Vagina (tissue), 2 donors: ENCODE measurements at places on chromosomes 5 and 9.

DNA sequence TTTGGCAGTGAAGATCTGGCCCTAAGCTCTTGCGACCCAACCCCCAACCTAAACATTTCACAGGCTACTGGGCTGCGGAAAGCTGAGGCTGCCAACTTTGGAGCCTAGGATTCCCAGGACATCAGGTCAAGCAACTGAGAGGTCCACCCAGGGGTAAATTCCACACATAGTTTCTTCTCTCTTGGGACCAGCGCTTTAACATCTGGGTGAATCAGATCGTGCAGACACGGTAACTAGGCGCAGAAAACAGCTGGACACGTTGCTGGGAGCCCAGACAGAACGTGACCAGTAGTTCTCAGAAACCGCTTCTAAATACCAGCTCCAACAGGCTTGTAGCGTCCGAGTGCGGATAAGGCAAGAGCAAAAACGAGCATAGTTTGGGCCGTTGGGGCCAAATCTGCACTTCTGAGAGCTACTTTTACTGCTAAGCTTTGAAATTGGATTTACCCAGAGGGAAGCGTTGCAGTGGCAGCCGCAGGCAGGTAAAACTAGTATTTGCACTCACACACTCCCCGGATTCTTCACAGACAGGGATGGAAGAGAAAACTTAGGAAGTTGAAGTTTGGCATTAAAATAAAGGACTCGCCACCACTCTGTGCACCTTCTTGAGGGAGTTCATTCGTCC lies 11.8 kb downstream of the ITGA1 start:
- DNase-seq: no peak

DNA sequence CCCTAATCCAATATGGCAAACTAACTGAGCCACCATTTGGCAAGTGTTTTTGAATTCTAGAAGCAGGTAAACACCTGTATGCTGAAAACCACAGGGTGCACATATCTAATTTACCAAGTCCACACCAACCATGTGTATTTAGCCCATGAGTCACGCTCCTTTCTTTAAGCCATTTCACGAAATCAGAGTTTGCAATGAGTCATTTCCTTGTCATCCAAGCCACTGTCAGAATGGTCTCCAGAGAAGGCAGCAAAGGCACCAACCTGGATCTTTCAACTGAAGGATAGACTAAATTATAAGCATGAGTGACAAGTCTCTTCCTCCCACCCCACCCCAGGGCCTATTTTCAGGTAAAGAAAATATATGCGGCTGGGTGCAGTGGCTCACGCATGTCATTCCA lies 110.0 kb downstream of the PAX5 start:
- no peak for DNase-seq

DNA sequence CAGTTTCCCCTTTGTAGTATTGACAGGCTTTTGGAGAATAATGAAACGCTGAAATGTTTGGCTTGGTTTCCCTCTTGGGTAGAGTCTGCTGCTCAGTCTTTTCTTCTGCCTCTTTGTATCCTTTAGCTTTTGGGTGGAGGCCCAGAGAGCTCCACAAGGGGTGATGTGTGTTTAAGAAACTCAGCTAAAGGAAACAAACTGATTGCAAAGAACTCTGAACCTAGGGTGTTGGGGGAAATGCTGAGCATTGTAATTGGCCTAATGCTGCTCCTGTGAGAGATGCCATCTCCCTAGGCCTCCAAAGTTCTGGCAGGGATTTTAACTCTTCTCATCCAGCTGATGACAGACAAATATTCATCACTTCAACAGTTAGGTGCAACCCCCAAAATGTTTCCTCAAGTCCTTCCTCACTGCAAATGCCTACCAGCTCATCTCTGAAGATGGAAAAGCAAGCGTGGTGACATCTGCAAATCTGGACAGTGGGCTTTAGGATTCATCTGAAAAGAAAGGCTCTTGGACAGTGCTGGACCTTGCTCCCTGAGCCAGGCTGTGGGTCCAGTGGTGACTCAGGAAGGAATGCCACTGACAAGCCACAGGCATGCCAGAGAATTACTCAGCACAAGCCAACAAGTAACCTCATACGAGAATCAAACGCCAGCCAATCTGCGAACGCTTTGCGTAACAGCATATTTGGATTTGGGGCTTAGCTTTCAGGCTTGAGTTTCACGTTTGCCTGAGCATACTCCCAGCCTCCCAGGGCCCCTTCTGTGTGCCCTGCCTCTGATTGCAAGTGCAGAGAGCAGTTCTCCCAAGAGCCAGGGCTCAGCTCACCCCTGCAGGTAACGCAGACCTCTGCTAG lies 30.5 kb upstream of the ZSWIM6 start:
- peak; percentile 90 for DNase-seq

- no peak for DNase-seq
Measured at GRCh38 chr5:125331987-125332598, 585.7 kb upstream of the ZNF608 start.

GRCh38 chr5:141585594-141585993 lies 33.2 kb downstream of the DIAPH1 start:
- no peak for DNase-seq

GRCh38 chr5:15027764-15028163 lies 156.2 kb upstream of the ANKH start:
- DNase-seq: no peak

DNA sequence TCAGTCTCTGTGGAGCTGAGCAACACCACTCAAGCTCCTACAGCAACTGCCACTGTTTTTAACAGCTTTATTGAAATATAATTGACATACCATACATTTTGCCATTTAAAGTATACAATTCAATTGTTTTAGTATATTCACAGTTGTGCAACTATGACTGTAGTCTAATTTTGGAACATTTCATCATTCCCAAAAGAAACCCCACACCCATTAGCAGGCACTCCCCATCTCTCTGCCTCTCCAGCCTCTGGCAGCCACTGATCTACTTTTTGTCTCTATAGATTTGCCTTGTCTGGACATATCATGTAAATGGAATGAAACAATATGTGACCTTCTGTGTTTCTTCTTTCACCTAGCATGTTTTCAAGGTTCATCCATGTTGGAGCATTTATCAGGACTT lies 43.5 kb downstream of the RUSC2 start:
- no peak for DNase-seq
